AG09309 (cell line): ENCODE measurements at places on chromosomes 11 and 22.

DNA sequence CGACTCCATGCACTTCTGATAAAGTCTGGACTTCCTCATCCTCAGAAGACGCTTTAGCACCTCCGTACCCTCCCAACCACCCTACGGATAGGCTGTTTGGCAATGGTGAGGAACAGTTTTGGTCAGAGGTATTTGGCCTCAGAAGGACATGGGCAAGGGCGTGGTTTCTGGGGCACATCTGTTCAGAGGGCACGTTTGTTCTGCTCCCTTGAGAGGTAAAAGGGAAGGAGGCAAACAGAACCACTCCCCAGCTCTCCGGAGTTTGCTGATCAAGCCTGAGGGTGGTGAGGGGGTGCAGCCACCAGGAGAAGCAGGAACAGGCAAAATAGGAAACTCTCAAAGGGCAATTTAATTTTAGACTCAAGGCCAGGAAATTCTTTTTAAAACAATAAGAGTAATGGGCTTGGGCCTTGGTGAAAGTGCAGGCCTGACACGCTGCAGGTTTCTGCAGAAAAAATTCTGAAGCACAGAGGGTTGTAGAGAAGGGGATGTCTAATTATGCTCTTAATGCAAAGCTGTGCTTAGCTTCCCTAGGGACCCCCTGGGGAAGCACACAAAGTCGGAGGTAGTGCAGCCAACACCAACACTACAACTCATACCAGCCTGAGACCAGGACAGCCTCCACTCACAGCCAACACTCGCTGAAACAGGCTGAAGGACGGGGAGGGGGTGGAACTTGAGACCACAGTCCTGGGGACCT is 23.3 kb downstream of the ETS1 start:
- DNase-seq, result no peak

- no peak for DNase-seq
Measured at GRCh38 chr22:43110927-43111623, 525 bp downstream of the BIK start.

DNA sequence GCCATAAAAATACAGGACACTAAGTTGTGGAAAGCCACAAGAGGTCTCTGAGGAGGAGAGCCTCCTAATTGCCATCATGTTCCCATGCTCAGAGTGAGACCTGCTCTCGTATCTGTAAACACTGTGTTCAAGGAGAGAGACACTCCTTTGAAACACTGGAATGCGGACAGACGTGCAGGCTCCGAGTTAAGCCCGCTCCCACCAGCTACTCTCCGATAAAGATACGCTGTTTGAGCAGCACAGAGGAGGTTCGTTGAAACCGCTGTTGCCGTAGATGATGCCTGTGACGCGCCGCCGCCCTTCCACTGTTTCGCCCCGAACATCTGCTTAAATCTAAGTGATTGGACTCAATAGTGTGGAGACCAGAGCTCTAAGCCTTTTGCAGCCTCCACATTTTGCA is 25.1 kb downstream of the NUP50 start:
- no peak for DNase-seq

DNA sequence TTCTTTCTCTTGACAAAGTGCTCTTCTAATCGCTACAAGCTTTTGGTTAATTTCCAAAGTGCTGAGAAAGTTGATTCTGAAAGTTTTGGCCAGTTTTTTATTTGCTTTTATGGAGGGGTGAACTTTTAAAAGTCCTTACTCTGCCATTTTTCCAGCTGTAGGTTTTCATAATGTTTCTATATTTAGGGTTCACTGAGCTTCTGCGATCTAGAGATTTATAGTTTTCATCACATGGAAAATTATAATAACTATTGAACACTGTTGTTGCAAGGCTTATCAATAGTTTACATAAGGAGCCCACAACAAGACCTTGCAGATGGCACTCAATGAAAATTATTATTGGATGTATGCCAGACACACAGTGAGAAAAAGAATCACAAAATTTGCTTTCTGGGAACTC is 55.1 kb downstream of the DLG2 start:
- no peak for DNase-seq

- DNase-seq, result no peak
Measured at GRCh38 chr22:46149512-46150033, 753 bp upstream of the PPARA start.

GRCh38 chr22:29004647-29005371 is 56.8 kb downstream of the C22orf31 start:
- DNase-seq, result no peak
